Cardiac septum (tissue), 1 donor: ENCODE measurements at places on chromosomes 4 and X. TPM values are rescaled to one million over a fixed set of nuclear protein-coding genes. Genes with fewer than 3 reads are reported as not detected.

The POU3F4 gene
- not detected for total RNA-seq

DNA sequence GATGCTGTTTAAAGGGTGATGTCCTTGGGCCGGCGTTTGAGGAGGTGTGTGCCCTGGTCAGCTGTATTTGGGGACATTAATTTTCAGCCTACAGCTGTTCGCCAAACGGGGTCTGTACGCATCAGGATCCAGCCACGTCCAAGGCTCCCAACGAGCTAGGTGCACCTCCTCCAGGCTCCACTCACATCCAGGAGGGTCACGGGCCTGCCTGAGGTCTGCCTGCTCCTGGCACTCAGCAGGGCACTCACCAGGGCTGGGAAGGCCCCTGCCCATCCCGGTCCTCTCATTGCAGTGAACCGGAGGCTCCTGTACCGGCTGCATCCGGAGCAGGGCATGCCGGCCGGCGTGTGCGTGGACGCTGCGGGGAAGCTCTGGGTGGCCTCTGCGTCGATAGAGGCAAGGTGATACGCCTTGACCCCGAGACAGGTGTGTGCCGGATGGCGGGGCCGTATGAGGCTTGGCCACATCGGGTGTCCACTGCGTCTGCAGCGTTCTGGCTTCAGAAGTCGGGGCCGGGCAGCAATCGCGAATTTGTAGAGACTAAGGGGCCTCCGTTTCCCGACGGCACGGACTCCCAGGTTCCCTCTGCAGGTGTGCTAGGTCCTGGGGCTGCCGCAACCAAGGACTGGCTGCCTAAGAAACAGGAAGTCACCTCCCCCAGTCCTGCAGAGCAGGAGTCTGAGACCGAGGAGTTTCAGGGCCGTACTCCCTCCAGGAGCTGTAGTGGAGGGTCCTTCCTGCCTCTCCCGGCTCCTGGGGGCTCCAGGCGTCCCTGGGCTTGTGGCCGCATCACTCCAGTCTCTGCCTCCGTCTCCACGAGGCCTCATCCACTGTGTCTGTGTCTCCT lies 27.5 kb upstream of the PLCXD1 start:
- no peak for DNase-seq

- no peak for DNase-seq
These were observed 36.3 kb downstream of the NAT8L start for GRCh38 chr4:2095236-2096072.

The CCDC120 gene
- total RNA-seq: 1.7 TPM

The CITED1 gene
- 2.1 TPM for total RNA-seq

The ADAMTS3 gene
- total RNA-seq: 0.75 TPM

The MTMR8 gene
- 0.73 TPM for total RNA-seq

DNA sequence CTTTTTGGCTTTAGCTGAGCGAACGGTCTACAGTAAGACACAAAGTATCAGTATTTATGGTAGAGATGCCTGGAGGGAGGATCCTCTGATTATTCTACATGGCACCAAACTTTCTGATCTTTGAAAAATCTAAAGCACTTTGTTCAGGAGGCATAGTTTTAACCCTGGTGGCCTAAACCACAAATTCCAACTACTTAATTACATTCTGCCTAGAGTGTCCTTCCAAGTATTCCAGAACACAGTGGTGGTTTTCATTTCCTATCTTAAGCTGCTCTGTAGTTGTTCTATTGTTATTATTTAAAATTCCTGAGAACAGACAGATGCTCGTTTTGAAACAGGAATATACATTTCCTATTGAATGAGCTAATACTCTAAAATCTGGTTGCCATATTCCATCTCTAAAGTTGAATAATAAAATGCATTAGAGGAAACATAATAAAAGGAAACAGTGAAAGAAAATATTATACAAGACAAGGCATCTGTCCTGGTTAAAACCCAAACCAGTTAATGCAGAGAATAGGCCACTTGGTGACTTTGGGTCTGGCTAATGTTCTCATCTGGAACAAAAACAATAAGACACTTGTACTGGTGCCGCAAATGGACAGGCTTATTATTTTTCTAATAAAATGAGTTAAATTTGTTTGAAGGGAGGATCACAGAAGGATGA lies 657.4 kb downstream of the SPRY1 start:
- no peak for DNase-seq

GRCh38 chrX:119374736-119375135 lies 24.4 kb upstream of the SLC25A43 start:
- no peak for DNase-seq

DNA sequence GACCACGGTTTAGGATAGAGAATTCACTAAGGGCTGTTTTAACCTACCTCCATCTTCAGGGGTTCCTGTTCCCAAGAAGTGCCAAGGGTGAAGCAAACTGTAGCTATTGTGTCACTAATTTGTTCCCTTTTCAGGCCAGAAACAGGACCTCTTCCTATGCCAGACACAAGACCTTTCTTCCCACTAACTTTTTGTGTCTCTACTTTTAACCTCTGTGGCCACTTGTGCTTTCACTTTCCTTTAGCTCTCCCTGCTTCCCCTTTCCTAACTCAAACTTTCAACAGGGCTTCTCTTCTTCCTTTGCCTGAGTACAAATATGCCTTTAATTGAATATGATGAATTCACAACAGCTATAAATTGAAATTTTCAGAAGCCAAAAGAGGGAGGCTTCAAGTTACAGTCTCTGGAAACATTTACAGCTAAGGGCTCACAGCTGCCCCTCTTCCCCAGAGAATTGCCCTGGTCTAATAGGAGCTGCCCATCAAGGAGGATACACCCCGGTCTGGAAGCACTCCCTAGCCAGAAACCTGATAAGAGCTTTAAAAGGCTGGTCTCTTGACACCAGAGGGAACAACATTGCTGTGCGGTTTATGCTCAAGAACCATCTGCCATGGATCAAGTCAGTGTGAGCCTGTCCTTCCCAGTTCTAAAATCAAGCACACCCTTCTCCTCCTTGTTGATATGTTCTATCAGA lies 61.7 kb upstream of the PLS3 start:
- DNase-seq: no peak

The MAGEB10 gene
- total RNA-seq: not detected

DNA sequence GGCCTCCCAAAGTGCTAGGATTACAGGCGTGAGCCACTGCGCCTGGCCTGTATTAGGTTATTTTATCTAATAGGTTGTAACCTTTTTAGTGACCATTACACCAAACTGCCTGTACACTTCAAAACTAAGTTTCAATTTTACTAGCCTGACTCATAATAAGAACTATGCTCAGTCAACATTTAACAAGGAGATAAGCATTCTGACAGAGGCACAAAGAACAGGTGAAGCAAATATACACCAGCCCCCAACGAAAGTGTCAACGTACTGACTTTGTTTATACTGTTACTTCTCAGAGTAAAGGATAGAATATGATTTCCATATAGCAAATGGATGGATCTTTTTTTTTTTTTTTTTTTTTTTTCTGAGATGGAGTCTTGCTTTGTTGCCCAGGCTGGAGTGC lies 62.8 kb downstream of the SHISA3 start:
- DNase-seq: no peak

The CXorf49 gene
- total RNA-seq: not detected

- no peak for DNase-seq
These were observed 52.5 kb downstream of the BANK1 start for GRCh38 chr4:101843054-101843453.

The ARSJ gene
- 12.8 TPM for total RNA-seq

DNA sequence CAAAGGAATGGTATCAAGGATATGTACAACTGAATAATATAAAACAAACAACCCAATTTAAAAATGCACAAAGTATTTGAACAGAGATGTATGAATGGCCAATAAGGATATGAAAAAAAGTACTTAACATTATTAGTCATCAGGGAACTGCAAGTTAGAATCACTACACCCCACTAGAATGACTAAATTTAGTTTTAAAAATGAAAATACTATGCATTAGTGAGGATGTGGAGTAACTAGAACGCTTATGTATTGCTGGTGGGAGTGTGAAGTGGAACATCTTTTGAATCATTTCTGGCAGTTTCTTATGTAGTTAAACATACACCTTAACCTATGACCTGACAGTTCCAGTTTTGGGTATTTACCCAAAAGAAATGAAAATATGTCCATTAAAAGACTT lies 13.0 kb upstream of the SLC16A2 start:
- no peak for DNase-seq

- DNase-seq: no peak
These were observed 181.2 kb downstream of the SPANXN4 start for GRCh38 chrX:143206966-143207365.

- DNase-seq: no peak
These were observed 91.1 kb downstream of the MSN start for GRCh38 chrX:65758505-65758904.
